AG04449 (cell line): ENCODE measurements at places on chromosomes 12 and 14.

GRCh38 chr12:54054742-54055194 lies 1.1 kb downstream of the HOXC4 start:
- no peak for DNase-seq

DNA sequence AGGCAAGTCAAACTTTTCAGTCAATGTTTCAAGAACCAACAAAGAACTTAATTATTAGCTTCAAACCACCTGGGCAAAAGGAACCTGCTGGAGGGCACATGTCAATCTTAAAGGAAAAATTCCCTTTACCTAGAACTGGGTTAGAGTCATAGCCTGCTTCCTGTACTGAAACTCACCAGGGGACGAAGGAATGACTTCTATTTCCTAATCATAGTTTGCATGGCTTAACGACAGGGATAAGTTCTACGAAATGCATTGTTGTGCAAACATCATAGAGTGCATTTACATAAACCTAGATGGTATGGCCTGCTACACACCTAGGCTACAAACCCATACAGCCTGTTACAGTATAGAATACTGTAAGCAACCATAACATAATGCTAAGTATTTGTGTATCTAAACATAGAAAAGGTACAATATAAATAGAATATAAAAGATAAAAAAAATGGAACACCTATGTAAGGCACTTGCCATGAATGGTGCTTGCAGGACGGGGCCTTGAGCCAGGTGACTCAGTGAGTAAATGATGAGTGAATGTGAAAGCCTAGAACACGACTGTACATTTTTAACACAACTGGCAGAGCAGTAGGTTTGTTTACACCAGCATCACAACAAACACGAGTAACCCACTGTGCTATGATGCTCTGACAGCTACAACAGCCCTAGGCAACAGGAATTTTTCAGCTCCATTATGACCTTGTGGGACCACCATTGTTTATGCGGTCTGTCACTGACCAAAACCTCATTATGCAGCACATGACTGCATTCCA lies 234.9 kb upstream of the CAND1 start:
- DNase-seq, result no peak

DNA sequence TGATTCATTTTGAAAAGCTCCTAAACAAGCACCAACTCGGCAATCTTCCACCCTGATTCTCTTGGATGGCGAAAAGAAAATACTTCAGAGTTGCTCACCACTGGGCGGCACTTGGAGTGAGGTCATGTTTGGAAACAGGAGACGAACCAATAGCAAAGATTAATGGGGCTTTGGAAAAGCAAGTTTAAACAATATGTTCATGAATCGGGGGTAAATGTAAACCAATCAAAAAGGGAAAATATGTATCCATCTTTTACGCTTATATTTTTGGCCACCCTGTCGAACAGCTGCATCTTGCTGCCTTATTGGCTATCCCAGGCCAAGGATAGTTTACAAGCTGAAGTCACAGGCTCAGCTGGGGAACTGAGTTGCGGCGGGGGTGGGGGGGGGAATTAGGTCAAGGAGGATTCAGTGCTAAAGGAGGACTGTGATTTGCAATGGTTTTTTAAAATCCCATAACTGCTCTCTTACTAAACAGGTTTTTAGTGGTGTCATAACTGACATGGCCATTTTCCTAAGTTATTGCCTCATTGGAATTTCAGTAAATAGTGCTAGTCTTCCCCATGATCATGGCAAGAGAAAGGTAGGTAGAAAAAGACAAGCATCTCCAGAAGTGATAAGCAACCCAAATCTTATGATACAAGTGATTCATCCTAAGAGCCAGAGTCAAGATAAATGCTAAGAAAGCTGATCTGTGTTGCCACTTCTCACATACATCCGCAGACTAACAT lies 210.6 kb downstream of the PHLDA1 start:
- DNase-seq, result no peak

DNA sequence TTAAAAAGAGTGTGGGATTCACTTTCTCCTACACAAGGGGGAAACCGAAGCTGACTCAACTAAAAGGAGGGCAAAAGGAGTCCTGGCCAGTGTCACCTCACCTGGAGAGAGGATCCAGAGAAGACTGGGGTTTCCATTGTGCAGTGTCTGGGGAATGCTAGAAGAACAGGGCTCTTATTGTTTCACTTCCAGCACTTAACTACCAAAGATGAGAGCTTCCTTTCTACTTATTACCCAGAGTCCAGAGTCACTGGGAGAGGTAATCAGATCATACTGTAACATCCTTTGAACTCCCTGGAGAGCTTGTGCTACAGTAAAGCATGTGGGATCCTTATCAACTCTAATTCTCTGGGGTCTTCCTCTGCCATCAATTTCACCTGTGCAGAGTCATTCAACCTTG lies 148.4 kb upstream of the BCL2L14 start:
- DNase-seq, result no peak

- no peak for DNase-seq
Observed at GRCh38 chr14:105333020-105333490, 18.5 kb downstream of the PACS2 start.

DNA sequence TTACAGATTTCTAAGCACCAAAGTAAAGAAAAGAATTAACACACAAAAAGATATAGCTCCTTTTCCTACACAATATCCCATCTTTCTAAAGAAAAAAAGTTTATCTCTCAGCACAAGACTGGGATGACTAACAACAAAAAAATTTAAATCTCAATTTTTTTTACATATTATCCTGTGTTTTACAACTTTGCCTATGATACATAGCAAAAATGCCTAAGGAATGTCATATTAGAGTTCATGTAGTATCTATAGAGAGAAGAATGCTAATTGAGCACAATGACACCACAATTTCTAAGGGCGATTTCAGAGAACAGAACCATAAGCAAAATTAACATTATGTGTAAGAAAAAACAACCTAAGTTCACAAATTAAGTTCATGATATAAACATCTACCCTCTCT lies 16.3 kb downstream of the C2CD5 start:
- peak; percentile 45 for DNase-seq

GRCh38 chr14:104578321-104578720 lies 1.2 kb upstream of the C14orf180 start:
- DNase-seq, result no peak

- no peak for DNase-seq
Observed at GRCh38 chr12:82883394-82884355, 197.0 kb downstream of the TMTC2 start.

DNA sequence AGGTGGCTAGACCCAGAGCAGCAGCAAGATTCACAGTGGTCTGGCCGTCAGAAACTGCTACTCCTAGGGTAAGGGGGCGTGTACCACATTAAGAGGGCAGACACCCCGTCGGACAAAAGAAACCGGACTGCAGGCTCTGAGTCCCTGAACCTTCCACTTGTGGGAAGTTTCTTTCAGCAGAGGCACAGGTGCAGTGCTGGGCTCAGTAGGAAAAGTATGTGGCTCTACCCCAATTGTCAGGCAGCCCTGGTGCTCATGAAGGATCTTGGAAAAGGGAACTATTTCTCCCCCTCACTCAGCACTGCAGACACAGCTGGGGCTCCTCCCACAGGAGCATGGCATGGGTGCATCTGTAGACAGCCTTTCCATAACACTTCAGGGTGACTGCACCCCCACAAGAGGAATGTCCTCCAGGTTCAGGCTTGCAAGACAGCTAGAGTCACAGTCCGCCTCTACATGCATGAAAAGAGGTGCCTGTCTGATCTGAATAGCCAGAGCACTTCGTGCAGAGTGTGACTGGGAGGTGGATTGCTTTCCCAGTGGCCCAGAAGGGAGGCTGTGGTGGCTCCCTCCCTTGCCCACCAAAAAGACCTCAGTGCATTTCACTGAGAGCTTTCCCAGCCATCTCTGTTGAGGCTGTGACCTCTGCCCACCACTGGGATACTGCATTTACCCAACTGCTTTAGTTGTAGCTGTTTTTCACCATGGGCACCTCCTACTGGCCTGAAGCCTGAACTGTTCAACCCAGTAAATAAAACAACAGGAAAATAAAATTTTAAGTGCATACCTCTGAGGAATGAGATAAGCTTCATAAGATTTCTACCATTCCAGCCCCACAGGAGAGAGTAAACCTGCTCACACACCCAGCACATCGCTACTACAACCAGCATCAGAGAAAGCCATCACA lies 14.2 kb downstream of the CEP128 start:
- no peak for DNase-seq

GRCh38 chr12:18953505-18953904 lies 176.0 kb upstream of the PLEKHA5 start:
- DNase-seq, result no peak

- no peak for DNase-seq
Observed at GRCh38 chr14:41385797-41386196, 220.9 kb upstream of the LRFN5 start.

DNA sequence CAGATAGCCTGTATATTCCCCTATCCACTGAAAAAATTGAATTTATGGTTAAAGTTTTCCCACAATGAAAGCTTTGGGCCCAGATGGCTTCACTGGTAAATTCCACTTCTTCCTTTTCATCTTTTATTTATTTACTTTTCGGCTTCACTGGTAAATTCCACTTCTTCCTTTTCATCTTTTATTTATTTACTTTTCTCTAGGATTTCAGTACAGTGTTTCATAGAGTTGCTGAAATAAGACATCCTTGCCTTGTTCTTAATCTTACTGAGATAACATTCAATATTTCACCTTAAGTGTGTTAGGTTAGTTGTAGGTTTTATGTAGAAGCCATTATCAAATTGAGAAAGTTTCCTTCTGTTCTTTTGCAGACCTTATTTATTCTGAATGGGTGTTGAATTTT lies 18.9 kb upstream of the KLRG1 start:
- DNase-seq, result no peak

- DNase-seq, result no peak
Observed at GRCh38 chr12:96375841-96376604, 24.2 kb downstream of the CDK17 start.

DNA sequence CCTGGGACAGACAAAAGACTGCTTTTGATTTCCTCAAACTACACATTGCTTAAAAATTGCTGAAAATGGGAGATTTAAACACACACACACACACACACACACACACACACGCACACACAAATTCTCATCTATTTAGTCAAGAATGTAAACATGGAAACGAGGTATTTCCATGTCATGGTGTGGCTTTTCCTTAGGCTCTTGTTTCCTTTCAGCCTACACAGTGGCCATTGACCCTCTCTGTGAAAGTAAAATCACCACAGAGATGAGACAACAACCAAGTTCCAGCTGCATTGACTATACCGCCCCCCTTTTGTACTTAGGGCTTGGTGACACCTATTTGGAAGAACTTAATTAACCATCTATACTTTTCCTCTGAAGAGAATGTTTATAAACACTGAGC lies 41.9 kb downstream of the TTC8 start:
- no peak for DNase-seq

DNA sequence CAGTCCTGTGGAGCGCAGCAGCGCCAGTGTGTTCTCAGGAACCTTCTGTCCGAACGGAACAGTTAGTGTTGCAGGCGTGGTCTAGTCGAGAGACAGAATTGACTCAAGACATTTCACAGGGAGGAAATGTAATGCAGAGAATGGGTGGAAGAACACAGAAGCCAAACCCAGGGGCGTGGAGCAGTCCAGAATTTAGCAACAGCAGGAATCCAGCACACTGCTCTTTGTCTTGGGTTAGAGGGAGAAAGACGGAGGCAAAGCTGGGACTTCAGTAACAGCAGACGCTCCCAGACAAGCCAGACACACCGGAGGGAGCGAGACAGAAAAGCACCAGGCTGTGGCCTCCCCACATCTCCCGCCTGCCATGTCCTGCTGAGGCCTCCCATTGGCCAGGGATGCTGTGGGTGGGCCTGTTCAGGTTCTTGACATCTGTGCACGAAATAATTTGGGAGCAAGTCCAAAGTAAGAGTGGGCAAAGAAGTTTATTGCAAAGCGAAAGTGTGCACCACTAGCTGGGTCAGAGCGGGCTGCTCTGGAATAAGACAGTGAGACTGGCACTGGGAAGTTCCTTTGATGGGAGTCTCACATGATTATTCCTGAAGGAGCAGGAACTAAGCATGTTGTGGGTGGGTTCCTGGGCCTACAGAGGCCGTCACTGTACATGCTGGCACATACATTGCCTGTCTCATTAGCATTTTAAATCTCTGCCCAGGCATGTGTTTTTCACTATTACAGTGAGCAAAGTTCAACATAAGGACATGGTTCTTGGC lies 339.3 kb upstream of the SFSWAP start:
- DNase-seq, result no peak

GRCh38 chr14:58822856-58823255 lies 185.1 kb downstream of the DACT1 start:
- no peak for DNase-seq

GRCh38 chr14:32560209-32560857 lies 231.2 kb downstream of the AKAP6 start:
- DNase-seq, result peak; percentile 64

GRCh38 chr14:27634056-27634970 lies 1036.5 kb upstream of the NOVA1 start:
- no peak for DNase-seq

DNA sequence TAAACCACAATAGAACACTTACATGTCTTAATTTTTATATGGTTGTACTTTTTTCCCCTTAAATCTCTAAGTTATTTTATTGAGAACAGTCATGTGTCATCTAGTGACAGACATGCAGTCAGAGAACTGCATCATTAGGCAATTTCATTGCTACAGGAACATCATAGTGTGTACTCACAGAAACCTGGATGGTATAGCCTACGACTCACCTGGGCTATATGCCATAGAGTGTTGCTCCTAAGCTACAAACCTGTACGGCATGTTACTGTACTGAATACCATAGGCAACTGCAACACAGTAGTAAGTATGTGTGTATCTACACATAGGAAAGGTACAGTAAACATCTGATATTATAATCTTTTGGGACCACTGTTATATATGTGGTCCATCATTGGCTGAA lies 557.6 kb downstream of the PRKD1 start:
- no peak for DNase-seq

GRCh38 chr12:103505371-103506236 lies 9.8 kb upstream of the C12orf42 start:
- DNase-seq, result no peak

DNA sequence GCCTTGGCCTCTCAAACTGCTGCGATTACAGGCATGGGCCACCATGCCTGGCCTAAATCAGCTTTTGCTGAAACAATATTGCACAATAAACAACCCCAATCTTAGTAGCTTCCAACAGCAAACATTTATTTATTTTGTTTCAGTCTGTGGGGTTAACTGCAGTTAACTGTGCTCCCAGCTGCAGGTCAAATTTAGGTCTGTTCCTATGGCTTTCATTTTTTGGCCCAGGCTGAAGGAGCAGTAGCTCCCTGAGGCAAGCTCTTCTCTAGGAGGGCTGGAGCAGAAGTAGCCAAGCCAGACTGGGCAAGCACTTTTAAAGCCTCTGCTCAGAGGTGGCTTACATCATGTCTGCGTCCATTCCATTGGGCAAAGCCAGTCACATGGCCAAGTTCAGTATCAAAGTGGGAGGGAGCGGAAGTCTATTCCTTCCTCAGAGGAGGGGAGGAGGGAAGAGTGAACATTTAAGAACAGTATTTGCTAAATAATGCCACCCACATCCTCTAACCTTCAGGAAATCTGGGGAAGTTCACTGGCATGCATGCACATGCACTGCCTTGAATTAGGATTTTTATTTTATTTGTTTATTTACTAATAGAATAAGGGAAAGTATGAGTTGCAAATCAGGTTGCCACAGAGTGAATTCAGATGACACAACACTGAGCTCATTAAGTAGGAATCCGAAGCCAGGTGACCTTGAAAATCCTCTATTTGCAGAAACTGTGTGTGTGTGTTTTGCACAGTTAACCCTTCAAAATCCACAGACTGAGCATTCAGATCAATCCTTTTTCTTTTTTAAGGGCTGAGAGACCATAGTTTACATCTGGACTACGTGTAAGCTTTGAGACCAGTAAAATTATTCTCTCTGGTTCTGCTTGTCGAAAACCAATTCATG lies 122.0 kb upstream of the SEL1L start:
- DNase-seq, result no peak

- DNase-seq, result peak; percentile 21
Observed at GRCh38 chr14:79044894-79045624, 874.9 kb downstream of the NRXN3 start.

- DNase-seq, result no peak
Observed at GRCh38 chr12:107537464-107538119, 148.0 kb upstream of the PWP1 start.
